AG09309 (cell line): ENCODE measurements at places on chromosomes 12 and 14.

GRCh38 chr12:26203167-26203780 is 7.9 kb downstream of the SSPN start:
- no peak for DNase-seq

GRCh38 chr14:92922883-92923743 is at the start of gene CHGA:
Gene CHGA, plus strand, starts transcription at chr14:92923150. Its CDS starts 210 bp downstream, at chr14:92923360.
- DNase-seq = no peak

- DNase-seq = no peak
These were observed 56.8 kb downstream of the BTG1 start for GRCh38 chr12:92088805-92089204.

DNA sequence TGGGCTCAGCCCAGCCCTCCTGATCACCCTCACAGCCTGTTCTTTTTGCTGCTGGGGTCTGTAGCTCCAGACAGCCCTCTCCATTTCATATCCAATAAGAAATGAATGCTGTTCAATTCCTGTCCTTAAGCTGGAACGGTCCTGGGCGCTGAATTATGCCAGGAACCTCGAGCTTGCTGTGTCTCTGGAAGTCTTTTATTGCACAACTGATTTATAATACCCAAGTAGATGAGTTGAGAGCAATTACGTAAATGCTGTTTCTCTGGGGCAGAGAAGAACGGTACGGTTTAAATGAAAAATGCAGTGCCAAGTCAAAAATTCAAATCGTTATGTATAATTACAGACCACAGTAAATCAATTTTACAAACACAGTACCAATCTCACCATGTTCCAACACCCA is 161.0 kb downstream of the SAMD4A start:
- DNase-seq = no peak

DNA sequence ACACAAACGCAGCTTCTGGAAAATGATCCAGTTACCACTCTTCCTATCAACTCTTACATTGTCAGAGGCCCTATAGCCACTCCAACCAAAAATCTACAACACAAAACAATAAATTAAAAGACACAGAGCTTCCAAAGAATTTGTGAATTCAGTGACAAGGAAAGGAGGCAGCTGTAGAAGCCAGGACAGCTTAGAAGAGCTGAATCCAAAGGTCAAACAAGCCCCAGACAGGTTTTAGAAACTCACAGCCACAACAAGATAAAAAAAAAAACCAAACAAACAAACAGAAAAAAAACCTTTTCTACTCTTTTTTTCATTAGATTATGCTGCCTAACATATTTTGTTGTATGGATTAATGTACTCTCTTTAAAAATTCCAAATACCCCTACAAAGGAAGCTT is 94.4 kb downstream of the KIF21A start:
- DNase-seq = no peak

GRCh38 chr14:28596391-28596790 is 170.2 kb upstream of the FOXG1 start:
- no peak for DNase-seq

- no peak for DNase-seq
These were observed 26.5 kb upstream of the TTC7B start for GRCh38 chr14:90842726-90843125.

- DNase-seq = no peak
These were observed 25.2 kb downstream of the NID2 start for GRCh38 chr14:52043690-52044089.

- DNase-seq = no peak
These were observed 6.4 kb upstream of the CISTR start for GRCh38 chr12:53758081-53758729.

DNA sequence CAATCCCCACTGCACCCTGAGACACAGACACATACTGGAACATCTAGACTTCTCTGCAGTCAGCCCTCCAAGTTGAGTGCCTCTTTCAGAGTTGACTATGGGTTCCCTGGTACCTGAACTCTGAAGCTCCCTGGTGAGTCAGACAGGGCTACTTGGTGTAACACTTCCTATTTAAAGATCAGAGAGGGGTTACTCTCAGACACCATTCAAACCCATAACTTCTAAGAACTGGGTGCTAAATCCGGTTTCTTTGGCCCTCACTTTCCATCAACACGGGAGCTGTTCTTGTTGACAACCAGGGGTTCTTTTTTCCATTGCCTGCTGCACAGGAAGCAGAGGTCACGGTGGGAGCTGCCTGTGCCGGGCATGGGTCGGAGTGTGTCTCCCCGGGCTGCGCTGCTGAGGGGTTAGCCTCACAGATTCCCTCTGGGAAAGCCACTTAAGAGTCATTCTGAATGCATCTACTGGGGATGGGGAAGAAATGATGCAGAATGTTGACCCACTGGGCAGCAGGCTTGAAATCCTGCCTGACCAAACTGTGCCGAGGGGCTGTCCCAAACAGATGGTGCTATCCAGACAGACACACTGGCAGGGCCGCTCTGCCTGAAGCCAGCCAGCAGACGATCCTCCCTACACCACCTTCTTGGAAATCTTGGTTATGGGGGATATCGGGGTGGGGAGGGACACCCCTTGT is 74.1 kb downstream of the PITPNM2 start:
- no peak for DNase-seq

DNA sequence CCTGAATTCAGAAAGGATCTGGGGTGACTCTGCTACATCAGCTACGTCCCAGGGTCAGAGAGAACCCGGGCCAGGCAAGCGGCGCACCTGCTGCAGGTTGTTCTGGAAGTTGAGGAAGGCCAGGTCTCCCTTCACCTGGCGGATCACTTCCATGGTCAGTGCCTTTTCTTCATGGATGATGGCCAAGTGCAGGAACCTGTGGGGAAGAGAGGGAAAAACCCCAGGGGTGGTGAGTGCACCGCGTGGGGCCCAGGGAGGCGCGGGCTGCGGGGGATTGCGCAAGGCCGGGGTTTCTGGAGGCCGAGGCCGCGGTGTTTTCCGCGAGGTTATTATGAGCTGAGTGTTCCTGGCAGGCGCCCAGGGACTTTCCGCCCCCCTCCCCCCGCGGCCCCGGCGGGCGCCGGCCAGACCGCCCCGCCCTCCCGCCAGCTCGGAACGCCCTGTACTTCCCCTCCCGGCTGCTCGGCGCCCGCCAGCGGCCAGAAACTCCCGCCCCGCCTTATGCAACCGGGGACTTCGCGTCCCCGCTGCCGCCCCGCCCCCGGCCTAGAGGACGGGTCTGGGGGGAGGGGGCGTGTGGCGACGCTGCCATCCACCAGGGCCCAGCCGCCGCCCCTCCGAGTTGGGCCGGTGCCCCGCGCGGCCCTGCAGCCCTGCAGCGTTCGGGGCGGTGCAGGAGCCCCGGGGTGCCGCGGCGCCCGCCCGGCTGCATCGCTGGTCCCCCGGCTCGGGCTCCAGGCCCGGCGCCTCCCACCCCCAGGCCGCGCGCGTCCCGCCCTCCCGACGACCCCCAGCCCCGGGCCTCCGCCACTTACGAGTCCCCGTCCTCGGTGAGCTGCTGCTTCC is 723 bp downstream of the NFKBIA start:
- peak; percentile 71 for DNase-seq
